Left cardiac atrium (tissue), 4 donors: ENCODE measurements at places on chromosomes 2 and 18. TPM values are rescaled to one million over a fixed set of nuclear protein-coding genes. Genes with fewer than 3 reads are reported as not detected.

DNA sequence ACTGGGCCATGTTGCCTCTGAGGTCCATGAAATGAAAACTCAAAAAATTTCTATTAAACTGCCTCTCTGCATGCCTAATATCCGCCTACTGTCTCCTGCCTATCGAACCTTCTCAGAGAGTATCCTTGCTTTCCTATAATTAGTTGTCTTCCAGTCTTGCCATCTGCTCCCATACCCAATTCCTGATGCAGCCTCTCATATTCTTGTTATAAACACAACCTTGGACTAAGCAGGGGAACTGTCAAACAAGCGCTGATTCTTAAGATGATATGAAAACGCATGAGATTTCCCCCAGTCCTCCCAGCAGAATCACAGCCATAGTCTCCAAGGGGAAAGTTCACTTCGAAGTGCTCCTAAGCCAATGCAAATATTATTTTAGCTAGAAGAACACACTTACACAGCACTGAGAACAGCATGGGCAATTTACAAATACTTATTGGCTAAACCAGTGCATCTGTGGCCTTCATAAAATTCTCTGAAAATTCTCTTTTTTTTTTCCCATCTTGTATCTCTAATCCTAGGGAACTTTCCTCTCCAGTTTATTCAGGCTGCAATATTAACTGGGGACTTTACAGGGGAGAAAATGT lies 471.6 kb downstream of the MBD2 start:
- no peak for DNase-seq

DNA sequence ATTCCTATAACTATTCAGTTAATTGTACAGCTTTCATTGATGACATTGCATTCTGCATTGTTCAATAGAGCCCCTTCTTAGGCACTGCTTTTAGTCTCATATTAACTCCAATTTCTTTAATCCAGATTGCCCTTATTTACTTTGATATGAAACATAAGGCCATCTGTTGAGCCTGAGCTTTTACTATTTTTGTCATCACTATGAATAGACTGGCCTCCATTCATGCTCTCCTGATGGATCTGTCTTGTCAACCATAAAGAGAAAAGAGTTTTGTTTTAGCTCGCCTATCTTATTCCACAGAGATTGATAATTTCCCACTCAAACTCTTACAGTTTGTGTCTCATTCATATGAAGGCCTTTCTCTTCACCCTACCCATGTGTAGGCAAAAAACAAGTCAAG lies 159.2 kb upstream of the DTNA start:
- DNase-seq: no peak

- no peak for DNase-seq
Measured at GRCh38 chr2:11123001-11123809, 32.1 kb upstream of the SLC66A3 start.

- DNase-seq: no peak
Measured at GRCh38 chr2:119481501-119482455, 42.5 kb downstream of the SCTR start.

Gene RAD51AP2
- 0.18 TPM for total RNA-seq
